ENCODE measurements at places on chromosomes 3 and 15.

DNA sequence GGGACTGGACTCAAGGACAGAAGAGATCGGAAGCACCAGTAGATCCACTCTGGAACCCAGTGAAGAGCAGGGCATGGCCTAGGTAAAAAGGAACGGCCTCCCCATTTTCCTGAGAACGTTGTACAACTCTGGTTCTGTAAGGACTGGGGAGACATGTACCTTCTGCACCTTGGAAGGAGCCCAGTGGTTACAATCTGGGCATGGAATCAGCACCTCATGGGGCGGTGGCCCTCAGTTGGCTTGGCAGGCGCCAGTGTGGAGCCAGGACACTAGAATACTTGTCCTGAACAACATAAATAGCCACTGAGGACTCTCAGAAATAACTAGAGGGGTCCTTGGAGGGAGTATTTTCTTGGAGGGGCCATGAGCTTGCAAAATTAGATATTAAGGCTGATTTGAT lies 25.6 kb downstream of the EAF1 start:
- no peak for DNase-seq

DNA sequence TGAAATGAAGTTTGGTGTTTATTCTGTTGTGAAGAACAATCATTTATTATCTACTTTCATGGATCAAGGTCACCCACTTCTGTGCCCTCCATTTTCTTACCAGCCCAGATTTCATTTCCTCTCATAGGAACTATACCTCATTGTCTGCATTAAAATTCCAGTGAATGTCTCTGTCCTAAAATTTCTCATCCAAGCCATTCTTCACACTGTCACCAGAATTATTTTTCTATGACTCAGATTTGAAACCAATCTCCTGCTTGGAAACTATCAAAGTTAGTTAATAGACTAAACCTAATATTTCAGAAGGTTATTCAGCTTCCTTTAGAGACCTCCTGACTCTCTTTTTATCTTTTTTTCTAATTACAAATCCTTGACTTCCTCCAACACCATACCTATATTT lies 364.1 kb upstream of the CBLB start:
- no peak for DNase-seq

DNA sequence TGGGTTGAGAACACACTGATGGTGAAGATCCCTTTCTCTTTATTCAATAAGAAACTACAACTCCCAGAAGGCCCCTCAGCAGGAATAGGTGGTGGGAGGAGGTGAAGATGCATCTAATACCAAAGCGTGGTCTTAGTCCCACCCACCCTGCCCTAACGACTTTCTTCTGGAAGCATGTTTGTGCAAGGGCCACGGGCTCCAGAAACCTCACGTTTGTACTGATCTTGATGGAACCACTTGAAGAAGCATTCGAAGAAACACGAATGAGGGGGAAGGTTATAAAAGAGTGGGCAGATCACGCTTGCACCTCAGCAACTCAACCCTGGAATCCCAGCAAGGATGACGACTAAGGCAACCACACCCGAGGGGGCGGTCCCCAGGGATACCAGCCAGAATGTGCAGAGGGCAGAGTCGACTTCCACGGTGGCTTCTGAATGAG lies 10.6 kb upstream of the SLC25A36 start:
- no peak for DNase-seq

DNA sequence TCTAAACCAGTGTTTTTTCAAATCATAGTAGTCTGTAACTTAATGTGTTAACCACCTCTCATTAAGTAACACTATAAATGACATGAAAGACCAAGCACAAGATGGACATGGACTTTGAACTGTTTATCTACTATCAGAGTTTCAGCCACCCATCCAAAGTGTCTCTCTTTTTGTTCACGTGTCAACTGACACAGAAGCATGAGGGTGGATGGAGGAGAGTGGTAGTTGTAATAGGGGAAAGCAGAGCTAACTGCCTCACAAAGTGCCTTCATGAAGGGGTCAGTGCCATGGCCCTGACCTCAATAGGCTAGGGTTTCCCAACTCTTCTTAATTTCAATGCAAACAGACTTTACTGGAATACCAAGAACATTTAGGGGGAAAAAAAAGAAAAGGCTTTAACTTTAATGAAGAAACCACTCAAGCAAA lies 32.1 kb upstream of the TRPM7 start:
- no peak for DNase-seq

DNA sequence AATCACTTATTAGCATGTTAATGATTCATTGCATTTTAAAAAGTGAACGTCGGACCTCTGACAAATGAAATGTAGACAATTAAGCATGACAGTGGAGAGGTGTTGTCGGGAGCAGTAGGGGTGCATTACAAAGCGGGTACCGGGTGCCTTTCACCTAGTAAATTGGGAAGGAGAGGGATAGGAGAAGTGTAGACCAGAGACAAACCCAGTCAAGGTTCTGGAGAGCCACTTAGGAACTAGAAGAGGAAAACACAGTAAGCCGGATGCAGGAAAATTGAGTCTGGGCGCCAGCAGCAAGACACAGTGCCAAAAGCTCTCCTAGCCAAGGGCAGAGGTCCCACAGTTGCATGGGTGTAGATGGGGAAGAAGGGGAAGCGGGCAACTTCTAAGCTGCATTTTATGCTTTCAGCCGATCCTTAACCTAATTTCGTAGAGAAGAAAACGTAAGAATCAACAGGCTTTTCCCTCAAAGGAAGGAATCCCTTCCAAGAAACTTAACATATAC lies 3.1 kb upstream of the CERS3 start:
- DNase-seq = no peak

- DNase-seq = no peak
Measured at GRCh38 chr3:78015856-78016255, 976.0 kb downstream of the ROBO2 start.

DNA sequence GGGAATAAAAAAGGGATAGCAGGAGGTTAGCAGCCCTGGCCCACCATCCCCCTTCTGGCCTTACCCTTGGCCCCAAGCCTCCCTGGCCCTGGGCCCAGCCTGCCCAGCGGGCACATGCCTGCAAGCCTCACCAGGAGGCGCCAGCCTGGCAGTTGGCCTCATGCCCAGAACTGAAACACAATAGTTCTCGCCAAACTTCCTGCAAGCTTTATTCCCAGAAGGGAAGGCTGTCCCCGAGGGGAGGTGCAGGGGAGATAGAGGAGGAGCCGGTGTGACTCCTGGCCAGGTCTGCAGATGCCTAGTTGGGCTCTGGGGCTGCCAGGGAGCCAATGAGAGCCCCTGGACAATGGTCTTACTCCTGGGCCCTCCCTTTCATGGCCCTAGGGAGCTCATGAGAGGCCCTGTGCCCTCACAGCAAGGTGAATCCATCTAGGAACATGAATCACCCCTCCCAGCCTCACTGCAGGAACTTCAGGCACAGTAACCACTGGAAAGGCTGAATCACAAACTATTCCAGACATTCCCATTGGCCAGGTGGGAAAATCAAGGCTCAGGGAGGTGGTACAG lies 4.0 kb downstream of the CCDC33 start:
- DNase-seq = no peak

DNA sequence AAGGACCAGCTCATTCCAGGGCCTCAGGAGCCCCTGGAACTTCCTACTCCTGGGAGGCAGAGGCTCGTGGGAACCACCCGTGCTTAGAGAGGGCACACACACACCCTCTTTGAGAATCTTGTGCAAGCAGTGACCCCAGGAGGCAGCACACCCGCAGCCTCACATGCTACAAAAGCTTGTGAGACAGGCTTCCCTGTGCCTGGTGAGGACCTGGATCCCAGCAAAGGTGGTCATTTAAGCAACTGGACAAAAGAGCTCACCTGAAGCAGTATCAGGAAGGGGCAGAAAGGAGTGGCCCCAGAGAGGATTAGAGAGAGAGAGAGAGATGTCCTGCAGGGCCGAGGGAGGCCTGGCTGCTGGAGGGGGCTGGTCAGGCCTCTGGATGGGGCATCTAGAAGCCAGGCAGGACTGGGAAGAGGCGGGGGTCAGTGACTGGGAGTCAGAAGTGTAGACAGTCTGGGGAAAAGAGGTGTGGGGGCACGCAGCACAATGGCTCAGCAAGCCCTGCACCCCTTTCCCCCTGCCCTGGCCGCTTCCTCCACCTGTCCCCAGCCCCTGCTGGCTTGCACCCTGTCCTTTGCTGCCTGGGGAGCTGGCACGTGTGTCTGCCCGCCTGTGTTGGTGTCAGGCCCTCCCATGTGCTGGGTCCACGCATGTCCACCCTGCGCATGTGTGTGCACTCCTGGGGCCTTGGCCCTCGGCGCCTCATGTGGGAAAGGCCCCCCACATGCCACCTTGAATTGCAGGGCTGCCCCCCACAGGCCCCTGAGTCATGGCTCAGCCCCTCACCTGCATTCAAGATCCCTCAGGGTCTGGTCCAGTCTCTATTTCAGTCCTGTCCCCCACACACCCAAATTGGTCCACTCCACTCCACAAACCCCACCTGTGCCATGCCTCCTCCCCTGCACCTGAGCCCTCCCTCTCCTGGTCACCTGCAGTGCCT lies 36.9 kb downstream of the TSPAN3 start:
- peak; percentile 7 for DNase-seq

DNA sequence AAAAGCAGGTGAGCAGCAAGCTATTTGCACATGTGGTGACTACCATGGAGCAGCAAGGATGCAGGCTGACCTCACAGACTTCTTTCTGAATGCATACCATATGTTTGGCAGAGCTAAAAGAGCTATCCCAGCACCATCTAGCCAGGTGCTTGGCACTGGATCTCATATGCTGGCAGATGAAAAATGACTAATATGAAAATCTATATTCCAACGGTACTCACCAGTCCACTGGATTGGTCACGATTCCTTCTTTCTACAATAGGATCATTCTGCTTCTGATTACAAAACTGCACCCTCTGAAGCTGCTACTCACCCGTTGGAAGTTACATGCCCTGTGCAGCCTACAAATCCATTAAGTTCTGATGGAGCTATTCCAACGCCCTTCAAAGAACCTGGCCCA lies 714.3 kb upstream of the CFAP20DC start:
- DNase-seq = no peak

GRCh38 chr3:38837358-38837757 lies 21.3 kb upstream of the SCN10A start:
- no peak for DNase-seq

DNA sequence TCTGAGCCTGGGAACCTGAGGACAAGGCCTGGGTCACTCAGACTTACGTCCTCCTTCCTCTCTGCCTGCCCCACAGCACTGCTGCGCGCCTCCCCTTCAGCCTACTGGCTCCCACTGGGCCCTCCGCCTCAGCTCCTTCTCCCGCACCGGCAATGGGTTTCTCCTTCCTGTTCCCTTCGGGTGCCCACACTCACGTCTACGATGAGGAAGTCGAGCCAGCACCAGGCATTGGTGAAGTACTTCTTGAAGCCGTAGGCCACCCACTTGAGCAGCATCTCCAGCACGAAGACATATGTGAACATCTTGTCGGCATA lies 70.0 kb downstream of the EXOG start:
- DNase-seq = no peak

DNA sequence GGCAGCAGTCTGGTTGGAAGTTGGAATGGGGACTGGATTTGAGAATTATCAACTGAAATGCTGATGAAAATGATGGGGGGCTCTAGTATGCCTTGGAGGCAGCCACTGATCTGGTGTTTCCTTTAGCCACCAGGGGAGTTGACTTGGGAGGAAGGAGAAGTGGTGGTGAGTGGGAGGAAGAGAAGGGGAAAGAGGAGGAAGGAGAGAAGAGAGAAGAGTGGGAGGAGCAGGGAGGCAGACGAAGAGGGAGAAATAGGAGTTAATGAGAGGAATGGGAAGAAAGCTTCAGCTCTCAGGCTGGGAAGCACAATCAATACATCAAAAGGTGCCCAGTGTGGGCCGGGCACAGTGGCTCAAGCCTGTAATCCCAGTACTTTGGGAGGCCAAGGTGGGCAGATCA lies 23.3 kb upstream of the HCN4 start:
- DNase-seq = no peak

DNA sequence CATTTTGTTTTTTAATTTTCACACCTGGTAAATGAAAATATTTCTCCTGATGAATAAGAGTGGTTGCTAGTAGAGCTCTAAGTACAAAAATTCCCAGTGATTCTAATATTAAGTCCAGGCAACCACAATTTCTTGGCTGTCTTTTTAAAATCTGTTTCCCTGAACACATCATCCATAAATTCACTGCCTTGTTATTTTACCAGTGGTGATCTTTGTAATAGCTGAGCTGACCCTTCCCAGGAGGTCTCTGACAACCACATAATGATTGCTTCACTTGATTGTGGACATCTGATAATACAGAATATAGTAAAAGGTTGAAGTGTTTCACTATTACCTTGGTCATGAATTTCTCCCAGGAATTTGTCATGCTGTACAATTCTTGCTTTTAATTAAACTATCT lies 13.9 kb upstream of the TOP2B start:
- DNase-seq = no peak

- no peak for DNase-seq
Measured at GRCh38 chr3:112814266-112814665, 32.4 kb downstream of the CD200R1L start.

DNA sequence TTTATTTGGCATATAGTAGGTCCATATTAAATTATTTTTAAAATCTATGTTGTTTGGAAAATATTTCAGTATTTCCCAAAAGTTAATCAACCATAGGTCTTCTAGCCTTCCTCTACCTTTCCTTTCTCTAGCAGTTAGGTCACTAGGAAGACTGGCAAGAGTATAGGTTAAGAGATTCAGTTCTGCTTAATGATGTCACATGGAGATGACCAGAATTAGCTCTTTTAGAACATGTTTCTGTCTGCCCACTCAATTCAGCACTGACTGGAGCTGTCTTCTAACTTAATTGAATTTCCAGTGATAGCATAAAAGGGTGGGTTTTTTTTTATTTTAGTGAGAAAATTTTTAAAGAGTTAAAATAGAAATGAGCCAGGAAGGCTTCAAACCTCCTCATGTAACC lies 23.8 kb upstream of the ZBED2 start:
- DNase-seq = no peak

- no peak for DNase-seq
Measured at GRCh38 chr3:135755330-135756105, 210.0 kb upstream of the PPP2R3A start.

DNA sequence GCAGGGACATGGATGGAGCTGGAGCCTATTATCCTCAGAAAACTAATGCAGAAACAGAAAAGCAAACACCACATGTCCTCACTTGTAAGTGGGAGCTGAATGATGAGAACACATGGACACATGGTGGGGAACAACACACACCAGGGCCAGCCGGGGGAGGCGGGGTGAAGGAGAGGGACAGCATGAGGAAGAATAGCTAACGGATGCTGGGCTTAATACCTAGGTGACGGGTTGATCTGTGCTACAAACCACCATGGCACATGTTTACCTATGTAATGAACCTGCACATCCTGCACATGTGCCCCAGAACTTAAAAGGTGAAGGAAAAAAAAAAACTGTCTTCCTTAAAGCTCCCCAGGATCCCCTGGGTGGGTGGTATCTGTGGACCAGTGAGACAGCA lies 87.1 kb downstream of the ADAMTS17 start:
- DNase-seq = no peak

GRCh38 chr3:188505151-188505550 lies 351.2 kb downstream of the LPP start:
- DNase-seq = no peak

DNA sequence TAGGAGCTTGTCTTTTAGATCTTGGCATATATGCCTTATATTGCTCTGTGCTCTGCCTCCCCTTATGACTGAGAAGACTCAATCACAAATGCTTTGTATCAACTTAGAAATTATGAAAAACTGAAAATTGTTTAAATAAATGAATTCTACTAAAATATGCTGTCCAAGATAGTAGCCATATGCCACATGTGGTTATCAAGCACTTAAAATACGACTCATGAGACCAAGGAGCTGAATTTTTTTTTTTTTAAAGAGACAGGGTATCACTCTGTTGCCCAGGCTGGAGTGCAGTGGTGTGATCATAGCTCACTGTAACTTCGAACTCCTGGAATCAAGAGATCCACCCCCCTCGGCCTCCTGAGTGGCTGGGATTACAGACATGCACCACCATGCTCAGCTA lies 118.3 kb downstream of the RFTN1 start:
- DNase-seq = no peak
